ENCODE measurements at places on chromosomes 5 and 9. TPM values are rescaled to one million over a fixed set of nuclear protein-coding genes. Genes with fewer than 3 reads are reported as not detected.

DNA sequence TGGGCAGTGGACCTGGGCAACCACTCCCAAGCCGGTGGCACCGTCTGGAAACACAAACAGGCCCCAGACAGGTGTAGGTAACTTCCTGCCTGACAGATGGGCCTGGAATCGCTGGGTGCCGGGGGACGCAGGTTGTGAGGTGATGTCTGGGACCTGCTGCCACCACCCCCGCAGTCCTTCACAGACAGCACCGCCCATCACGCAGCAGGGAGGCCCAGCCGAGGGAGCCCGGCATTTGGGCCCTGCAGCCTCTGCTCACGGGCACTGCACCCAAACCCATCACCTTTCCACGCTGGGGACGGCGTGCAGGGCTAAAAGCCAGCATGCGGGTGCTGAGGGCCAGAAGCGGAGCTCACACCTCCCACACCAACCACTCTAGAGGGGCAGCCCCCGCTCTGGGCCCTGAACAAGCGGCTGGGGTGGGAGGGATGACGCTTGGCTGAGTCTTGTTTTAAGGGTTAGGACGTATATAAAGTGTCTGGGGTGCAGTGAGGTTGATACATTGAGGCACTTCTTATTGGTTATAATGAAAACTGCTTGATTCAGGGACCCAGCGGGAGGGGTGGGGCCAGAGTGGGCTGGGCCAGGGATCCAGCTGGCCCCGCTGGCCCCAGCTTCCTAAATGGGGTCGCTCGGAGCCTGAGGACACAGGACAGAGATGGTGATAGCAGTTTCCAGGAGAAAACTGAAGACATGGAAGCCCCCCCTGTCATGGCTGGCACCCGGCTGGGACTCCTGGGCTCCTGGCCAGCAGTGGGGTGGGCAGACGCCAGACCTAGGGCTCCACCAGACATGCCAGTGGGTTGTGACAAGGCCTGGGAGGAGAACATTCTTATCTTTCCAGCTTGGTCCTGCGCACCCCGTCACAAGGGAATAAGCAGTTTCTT lies 11.3 kb downstream of the MYMK start:
- no peak overlapping the region for H3K27ac ChIP-seq
- no peaks in the 10 kb centered on the region for H3K36me3 ChIP-seq
- H3K4me3 ChIP-seq, result no peak overlapping the region
- peak; percentile 77 for DNase-seq
- peaks cover 3% of the 10 kb centered on the region for H3K4me1 ChIP-seq
- H3K27me3 ChIP-seq, result no peaks in the 10 kb centered on the region

DNA sequence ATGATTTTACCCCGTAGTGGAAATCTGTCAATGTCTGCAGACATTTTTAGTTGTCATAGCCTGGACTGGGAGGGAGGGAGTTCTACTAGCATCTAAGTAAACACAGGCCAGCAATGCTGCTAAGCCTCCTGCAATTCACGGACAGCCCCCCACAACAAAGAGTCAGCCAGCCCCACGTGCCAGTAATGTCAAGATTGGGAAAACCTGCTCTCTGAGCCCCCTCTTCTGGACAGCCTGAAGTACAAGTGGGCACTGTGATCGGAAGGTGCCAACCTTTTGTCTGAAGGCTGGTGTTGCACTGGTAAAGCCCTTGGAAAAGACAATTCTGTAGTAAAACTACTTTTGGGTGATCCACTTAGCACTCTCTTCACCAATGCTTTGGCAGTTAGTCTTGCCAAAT lies 154.5 kb downstream of the TARS1 start:
- H3K4me3 ChIP-seq, result no peak overlapping the region
- H3K4me1 ChIP-seq, result no peaks in the 10 kb centered on the region
- H3K27me3 ChIP-seq, result no peaks in the 10 kb centered on the region
- H3K36me3 ChIP-seq, result no peaks in the 10 kb centered on the region

DNA sequence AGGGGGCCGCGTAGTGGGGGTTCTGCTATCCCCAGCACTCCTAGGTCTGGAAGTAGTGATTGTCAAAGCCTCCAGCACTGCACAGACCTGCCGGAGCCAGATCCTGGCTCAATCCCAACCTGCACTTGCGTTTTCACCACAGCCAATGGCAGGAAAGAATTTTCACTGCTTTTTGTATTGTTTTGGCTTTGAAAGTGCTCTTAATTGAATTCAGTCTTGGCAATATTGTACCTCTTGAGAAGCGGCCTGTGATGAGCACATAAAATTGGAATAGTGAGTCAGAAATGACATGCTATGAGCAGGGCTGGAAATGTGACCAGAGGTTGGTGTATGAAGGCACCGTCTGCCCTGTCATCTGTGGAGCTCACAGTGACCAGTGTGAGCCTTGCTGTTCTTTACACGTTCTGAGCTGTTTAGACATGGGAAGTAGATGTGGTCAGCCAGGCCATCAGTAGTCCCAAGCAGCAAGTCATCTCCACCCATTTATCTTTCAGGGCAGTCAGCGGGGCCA lies 41.5 kb downstream of the SECISBP2 start:
- H3K27me3 ChIP-seq, result no peaks in the 10 kb centered on the region
- H3K4me1 ChIP-seq, result peaks cover 5% of the 10 kb centered on the region
- peak overlapping the region; percentile 46 for H3K27ac ChIP-seq
- H3K4me3 ChIP-seq, result no peak overlapping the region

CDX1 gene
- 0.25 TPM for total RNA-seq

ADRB2 gene
- total RNA-seq, result 8.0 TPM

GRCh38 chr9:134355158-134355557 lies 28.9 kb downstream of the RXRA start:
- H3K27ac ChIP-seq, result peak overlapping the region; percentile 26
- H3K4me1 ChIP-seq, result peaks cover 61% of the 10 kb centered on the region
- no peaks in the 10 kb centered on the region for H3K36me3 ChIP-seq
- H3K27me3 ChIP-seq, result no peaks in the 10 kb centered on the region
- no peak for DNase-seq

CMYA5 gene
- total RNA-seq, result 12.3 TPM

ADRA1B gene
- total RNA-seq, result 1.5 TPM

GRCh38 chr9:129318121-129319075 lies 140.3 kb upstream of the IER5L start:
- H3K27ac ChIP-seq, result peak overlapping the region; percentile 43
- peaks cover 30% of the 10 kb centered on the region for H3K4me1 ChIP-seq
- no peaks in the 10 kb centered on the region for H3K36me3 ChIP-seq
- DNase-seq, result no peak
- H3K4me3 ChIP-seq, result no peak overlapping the region

MYMK gene
- not detected for total RNA-seq

DNA sequence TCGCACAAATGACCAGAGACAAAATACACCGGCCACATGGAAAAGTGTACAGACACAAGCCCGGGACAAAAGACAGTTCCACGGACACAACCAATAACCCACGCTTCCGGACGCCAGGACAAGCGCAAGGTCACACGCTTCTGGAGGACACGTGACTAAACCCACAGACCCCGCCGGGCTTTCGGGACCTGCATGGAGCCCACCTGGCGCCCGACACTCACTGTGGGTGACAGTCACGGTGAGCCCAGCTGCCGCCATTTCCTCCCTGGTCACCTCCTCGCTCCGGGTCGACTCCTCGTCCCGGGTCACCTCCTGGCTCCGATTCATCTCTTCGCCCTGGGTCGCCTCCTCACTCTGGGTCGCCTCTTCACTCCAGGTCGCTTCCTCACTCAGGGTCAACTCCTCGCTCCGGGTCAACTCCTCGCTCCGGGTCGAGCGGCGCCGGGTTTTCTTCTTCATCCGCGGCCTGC lies 470 bp downstream of the BAG1 start:
- no peak for DNase-seq
- H3K27me3 ChIP-seq, result no peaks in the 10 kb centered on the region
- peak overlapping the region; percentile 98 for H3K4me3 ChIP-seq
- H3K36me3 ChIP-seq, result peaks cover 20% of the 10 kb centered on the region
- H3K4me1 ChIP-seq, result peaks cover 7% of the 10 kb centered on the region

GRCh38 chr5:100824635-100825034 lies 78.4 kb downstream of the ST8SIA4 start:
- no peak overlapping the region for H3K27ac ChIP-seq

DNA sequence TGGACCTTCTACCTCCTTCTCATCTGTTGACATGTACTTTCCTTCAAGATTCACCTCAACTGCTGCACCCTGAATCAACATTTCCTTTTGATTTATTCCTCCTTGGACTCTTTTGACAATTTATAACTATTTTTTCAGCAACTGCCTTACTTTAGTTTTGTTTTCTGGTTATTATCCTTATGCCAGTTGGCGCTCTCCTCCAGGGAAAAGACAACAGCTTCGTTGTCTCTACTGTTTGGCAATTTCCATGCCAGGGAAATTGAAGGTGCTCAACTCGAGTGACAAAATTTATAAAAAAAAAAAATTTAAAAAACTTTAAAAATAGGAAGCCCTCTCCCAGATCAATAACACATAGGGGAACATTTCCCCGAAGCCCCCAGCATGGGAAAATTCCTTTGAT lies 549.2 kb upstream of the DMAC1 start:
- peaks cover 8% of the 10 kb centered on the region for H3K36me3 ChIP-seq
- no peak overlapping the region for H3K4me3 ChIP-seq

MVB12B gene
- total RNA-seq, result 33.6 TPM

GRCh38 chr5:160357861-160358411 lies 12.5 kb downstream of the C1QTNF2 start:
- no peak overlapping the region for H3K4me3 ChIP-seq
- H3K27ac ChIP-seq, result peak overlapping the region; percentile 2
- no peaks in the 10 kb centered on the region for H3K4me1 ChIP-seq
- no peaks in the 10 kb centered on the region for H3K27me3 ChIP-seq

- H3K27me3 ChIP-seq, result no peaks in the 10 kb centered on the region
- no peaks in the 10 kb centered on the region for H3K4me1 ChIP-seq
- H3K4me3 ChIP-seq, result no peak overlapping the region
- H3K27ac ChIP-seq, result no peak overlapping the region
- no peak for DNase-seq
- no peaks in the 10 kb centered on the region for H3K36me3 ChIP-seq
These were observed 332.3 kb upstream of the KLF9 start for GRCh38 chr9:70746760-70747159.

Measured in lung (tissue), 17 donors.